HAP-1 (cell line): ENCODE measurements at places on chromosomes 5 and 9.
A peak's percentile ranks its signal among the peaks of the same experiment; 100 is the strongest.

- no peak for DNase-seq
These were observed 136.2 kb upstream of the TRIM32 start for GRCh38 chr9:116550696-116551436.

- no peak for DNase-seq
These were observed 67.0 kb downstream of the HAPLN1 start for GRCh38 chr5:83653669-83654068.

GRCh38 chr5:179224741-179225140 is 120.5 kb downstream of the ADAMTS2 start:
- no peak for DNase-seq

DNA sequence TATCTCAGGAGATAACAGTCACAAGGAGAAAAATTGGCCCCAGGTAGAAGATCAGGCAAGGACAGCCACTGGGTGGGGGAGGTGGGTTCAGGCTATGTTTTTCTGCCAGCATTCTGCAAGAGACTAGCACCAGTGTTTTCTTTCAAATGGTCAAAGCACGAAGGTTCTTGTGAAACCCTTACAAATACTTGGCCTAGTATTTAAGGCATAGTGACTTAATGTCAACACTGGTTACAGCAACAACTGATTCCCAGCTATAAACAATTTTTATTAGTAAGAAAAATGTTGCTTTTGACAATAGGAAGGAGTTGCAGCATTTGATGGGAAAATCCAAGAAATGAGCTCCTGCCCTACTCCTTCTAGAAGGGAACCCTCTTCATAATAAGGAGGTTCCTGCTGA is 349.6 kb downstream of the SLIT3 start:
- DNase-seq, result no peak

DNA sequence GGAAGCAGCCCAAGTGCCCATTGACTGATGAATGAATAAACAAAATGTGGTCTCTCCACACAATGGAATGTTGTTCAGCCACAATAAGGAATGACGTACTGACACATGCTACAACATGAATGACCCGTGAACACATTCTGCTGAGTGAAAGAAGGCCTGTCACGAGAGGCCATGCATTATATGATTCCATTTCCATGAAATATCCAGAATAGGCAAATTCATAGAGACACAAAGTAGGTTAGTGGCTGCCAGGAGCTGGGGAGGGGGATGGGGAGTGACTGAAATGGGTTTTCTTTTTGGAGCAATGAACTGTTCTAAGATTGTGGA is 41.4 kb downstream of the BICD2 start:
- DNase-seq, result no peak

- no peak for DNase-seq
These were observed 22.2 kb downstream of the KLF4 start for GRCh38 chr9:107467416-107467815.

- DNase-seq, result no peak
These were observed 8.9 kb upstream of the FOXB2 start for GRCh38 chr9:77010527-77010926.

DNA sequence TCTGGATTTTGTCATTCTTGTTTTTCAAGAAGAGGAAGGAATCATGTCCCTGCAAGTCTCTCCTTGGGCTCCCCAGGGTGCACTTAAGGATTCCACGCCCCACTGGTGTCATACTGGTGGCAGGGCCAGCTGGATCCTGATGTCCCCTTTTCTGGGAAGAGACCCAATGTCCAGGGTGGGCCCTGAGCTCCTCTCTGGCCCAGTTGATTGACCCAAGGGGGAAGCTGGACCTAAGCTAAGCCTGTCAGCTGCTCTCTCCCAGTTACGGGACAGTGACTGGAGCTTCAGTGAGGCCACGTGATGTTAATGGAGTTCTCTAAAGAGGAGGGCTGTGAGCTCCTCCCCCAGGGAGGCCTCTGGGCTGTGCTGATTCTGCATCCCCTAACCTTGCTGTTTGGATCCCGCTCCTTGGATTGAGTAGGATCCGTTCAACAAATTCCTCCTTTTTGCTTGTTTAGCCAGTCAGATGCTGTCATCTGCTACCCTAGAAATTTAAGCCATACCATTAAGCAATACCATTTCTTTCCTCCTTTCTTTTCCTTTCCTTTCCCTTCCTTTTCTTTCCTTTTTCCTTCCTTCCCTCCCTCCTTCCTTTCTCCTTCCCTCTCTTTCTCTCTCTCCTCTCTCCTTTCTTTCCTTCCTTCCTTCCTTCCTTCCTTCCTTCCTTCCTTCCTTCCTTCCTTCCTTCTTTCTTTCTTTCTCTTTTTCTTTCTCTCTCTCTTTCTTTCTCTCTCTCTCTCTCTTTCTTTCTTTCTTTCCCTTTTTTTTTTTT is 17.2 kb downstream of the NKX2-5 start:
- DNase-seq, result no peak

DNA sequence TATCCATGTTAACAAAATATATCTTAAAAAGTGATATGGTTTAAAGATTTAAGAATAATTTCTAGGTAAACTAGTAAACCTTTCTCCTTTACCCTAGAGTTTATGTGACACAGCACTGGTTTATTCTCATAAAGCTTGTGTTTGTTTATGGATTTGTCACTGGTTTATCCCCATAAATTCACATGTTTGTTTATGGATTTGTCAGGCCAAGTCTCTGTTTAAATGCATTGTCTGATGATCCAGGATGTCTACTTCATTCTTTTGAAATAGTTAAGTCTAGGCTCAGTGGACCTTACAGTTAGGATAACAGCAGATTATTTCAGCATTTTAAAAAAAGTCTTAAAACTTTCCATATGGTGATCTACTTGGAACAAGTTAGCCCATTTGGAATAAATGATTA is 334.0 kb downstream of the ARRDC3 start:
- no peak for DNase-seq

- no peak for DNase-seq
These were observed 43.5 kb downstream of the ANKDD1B start for GRCh38 chr5:75654693-75655295.

- no peak for DNase-seq
These were observed 46.7 kb upstream of the SPATA31C2 start for GRCh38 chr9:88184976-88185375.

GRCh38 chr5:66717455-66718373 is 121.5 kb downstream of the MAST4 start:
- DNase-seq, result no peak

DNA sequence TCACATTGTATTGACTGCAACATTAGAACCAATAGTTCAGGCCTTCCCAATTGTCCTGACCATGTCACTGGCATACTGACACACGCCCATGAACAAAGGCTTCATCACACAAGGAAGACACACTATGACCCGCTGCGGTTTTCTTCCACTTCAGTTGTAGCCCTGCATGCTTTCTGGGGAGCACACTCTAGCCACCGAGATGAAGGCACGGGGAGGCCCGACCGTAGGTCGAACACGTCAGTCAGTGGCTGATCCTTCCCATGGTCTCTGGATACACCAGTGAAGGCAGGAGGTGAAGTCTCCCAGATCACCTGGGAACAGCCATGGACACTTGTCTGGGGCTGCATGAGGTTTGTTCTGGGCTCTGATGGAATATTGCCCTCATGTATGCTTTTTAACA is 224.7 kb downstream of the FSTL4 start:
- no peak for DNase-seq

DNA sequence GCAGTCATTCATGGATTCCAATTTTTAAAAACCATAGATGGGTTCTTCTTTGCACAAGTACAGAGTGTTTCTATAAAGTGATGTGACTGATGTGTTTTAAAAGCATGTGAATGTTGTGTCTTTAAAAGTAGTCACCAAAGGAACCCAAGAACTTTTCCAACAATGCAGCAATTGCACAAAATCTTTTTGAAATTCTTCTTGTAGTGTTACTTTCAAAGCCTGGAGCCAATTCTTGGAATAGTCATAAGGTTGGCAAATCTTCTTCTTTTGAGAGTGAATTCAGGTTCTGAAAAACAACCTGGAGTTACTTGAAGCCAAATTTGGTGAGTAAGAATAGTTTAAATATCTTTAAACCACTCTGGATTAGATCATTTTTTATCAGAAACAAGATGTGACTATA is 10.5 kb downstream of the GRAMD2B start:
- DNase-seq, result no peak

- no peak for DNase-seq
These were observed 185.9 kb downstream of the DMRT2 start for GRCh38 chr9:1236061-1236460.

DNA sequence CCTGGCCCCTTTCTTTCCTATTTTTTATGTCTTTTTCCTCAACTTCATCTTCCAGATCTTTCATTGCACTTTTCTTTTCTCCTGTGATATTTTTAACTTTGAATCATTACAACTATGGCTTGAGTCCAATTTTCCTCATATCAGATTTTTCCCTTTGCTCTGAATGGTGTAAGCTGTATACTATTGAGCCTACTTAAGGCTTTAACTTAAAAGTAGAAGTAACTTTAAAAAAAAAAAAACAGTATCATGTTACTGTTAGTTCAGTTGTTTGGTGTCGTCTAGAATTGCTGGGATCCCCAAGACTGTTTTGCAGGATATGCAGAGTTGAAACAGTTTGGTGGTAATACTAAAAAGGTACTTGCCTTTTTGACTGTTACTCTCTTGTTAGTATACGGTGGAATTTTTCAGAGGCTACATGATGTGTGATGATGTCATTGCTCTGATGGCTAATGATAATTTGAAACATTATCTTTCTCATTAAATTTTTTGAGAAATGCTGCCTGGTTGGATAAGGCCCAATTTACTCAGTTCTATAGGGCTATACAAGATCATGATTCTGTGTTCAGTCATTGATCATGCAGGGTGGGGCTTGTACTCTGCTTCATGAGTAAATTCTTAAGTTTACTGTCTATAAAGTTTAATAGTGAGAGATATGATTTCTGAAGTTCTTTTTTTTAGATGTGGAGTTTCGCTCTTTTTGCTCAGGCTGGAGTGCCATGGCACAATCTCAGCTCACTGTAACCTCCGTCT is 8.8 kb downstream of the NAA35 start:
- no peak for DNase-seq

GRCh38 chr9:19145881-19146280 is 18.6 kb upstream of the PLIN2 start:
- no peak for DNase-seq

- peak; percentile 38 for DNase-seq
These were observed 1069.1 kb upstream of the DMAC1 start for GRCh38 chr9:8868632-8869031.

DNA sequence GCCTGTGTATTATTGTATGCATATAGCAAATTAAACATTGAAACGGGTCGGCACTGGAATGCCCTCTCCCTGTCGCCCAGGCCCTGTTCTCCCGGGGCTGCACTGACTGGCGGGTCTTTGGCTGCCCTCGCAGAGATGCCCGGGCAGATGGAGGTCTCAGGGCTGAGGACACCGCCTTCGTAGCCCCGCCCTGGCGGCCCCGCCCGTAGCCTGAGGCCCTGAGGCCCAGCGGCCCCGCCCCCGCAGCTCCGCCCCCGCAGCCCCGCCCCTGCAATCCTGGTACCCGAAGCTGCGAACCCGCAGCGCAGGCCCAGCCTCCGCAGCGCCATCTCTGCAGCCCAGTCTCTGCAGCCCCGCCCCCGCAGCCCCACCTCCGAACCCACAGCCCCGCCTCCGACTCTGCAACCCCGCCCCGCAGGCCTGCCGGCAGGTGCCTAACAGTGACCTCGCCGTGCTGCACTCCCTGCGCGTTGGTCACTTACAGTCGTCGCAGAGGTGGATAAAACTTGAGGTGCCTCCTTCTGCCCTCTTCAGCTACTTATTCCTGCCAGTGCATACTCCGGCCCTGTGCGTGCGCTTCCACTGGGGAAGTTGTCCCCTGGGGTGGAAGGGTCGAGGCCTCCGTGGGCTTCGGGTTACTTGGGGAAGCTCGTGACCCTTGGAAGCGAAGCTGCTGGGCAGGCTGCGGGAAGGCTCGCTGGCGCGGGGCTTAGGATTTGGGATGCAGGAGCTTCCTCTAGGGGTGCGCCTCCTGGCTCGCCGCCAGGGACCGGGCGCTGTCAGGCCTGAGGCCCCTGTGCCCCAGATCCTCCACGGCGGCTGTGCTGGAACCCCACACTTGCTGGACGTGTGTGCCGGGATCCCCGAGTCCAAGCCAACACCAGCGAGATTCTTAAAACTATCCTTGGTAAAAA is 72.3 kb downstream of the ICE1 start:
- peak; percentile 61 for DNase-seq

DNA sequence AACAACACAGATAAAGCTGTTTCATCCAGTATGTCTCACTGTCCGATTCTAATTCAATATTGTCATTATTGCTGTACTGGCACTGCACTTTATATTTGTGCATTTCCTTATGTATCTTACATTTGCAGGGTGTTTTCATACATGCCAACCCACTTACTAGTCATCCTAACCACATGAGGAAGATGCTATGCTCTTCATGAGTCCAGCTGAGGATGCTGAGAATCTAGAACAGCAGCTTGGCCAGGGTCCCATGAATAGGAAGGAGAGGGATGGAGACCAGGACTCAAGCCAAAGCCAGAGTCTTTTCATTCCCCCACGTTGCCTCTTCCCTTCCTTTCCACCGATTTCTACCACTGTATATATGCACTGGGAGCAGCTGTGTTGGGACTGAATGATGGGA is 292.8 kb upstream of the KLF4 start:
- DNase-seq, result no peak

- DNase-seq, result peak; percentile 12
These were observed 844 bp upstream of the MCCC2 start for GRCh38 chr5:71586052-71586940.

DNA sequence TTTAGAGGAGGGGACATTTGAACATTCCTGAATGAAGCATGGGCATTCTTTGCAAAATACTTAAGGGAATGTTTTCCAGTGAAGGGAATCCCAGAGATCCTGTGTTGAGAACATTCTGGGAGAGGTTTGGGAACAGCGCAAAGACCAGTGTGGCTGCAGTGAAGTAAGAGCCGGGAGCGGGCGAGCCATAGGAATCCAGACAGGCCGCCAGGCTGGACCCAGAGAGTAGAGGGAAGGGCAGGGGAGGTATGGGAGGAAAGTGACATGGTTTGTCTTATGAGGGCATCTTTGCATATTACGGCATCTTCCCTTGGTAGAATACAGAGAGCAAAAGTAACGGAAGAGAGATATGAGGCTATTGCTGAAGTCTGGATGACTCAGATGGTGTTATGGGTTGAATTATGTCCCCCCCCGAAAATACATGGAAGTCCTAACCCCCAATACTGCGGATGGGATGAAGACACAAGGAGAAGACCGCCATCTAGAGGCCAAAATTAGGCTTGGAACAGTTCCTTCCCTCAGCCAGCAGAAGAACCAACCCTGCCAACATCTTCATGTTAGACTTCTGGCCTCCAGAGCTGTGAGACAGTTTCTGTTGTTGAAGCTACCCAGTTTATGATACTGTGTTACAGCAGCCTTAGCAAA is 268.2 kb downstream of the MAST4 start:
- DNase-seq, result no peak

- no peak for DNase-seq
These were observed 288.8 kb downstream of the GLIS3 start for GRCh38 chr9:4011054-4011453.
